NCI-H1092 (cell line): ENCODE measurements at places on chromosomes 7 and 10.

DNA sequence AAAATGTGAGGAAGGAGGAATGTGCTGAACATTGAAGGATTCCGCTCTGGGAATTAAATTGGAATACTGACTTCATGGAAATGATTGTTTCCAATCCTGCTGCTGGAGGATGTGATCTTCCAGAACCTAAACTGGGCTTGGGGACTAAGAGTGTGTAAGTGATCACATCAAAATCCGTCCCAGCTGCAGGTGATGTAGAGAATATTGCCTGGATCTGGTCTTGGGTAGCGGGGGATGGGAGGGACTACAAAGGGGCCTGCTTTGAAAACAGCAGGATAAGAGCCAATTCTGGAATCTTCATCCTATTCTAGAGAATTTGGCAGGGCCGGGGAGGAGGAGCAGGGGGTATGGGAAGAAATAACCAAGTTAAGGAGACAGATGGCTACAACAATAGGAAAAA lies 552.2 kb upstream of the FZD8 start:
- no peak for DNase-seq

DNA sequence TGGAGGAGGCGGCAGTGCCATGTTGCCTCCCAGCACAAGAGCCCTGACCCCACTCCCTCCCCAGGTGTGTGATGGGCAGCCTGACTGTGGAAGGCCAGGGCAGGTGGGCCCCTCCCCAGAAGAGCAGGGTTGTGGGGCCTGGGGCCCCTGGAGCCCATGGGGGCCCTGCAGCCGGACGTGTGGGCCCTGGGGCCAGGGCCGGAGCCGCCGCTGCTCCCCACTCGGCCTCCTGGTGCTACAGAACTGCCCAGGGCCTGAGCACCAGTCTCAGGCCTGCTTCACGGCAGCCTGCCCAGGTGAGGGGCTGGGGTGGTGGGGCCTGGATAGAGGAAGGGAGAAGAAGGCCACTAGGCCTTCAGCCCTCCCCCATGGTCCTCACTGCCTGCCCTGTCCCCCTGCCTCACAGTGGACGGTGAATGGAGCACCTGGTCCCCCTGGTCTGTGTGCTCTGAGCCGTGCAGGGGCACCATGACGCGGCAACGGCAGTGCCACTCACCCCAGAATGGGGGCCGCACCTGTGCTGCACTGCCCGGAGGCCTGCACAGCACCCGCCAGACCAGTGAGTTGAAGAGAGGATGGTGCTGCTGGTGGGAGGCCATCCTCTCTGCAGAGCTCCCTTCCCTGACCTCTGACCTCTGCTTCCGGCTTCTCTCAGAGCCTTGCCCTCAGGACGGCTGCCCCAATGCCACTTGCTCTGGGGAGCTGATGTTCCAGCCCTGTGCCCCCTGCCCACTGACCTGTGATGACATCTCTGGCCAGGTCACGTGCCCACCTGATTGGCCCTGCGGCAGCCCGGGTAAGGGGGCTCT lies 18.2 kb upstream of the ZNF467 start:
- no peak for DNase-seq

DNA sequence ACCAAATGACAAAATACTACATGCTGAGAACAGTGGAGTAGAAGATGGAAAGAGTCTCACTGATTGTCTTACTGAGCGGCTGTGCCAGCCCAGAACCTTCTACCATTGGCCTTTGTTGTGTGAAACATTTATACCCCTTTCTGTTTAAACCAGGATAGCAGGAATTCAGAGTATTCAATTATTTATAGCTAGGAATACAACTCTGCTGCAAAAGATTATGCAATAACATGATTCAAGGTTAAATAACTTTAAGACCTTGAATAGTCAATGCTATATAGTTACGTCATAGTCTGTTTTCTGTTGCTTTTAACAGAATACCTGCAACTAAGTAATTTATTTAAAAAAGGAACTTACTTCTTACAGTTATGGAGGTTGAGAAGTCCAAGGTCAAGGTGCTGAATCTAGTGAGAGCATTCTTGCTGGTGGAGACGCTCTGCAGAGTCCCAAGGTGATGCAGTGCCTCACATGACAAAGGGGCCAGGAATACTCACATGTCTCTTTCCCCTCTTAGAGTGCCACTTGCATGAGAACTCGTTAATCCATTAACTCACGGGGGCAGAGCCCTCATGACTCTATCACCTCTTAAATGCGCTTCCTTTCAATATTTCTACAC lies 371.8 kb downstream of the MDFIC start:
- DNase-seq: no peak

DNA sequence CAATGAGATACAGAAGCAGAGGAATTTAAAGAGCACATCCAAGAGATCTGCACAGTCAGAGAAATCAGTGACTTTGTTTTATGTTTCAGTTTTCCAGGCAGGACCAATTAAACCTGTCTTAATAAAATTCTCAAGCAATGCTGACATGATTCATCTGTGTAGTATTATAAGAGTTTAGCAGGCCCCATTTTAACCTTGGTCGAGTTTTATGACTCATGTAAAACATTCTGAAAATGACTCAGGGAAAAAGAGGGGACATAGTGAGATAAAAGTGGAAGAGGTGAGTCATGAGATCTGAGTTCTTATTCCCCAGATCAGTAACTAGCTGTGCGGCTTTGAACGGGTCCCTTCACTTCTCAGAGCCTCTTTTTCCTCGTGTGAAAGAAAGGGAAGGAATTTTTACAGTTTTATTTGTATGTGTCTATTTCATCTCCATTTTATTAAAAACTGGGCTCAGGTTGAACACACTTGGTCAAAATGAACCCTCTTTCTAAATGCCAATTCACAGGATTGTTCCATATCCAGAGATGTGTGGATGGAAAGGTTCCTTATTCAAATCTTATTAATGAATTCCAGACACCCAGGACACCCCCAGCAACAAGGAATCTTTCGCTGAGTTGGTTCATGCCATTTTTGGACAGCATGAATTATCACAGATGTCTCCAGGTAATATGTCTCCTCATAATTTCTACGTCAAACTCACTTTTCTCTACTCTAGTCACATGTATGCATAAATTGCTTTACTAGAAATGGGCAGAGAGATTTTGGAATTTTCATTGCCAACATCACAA lies 143.2 kb downstream of the JAZF1 start:
- no peak for DNase-seq

GRCh38 chr7:122974229-122974628 lies 21.3 kb downstream of the TAS2R16 start:
- no peak for DNase-seq

DNA sequence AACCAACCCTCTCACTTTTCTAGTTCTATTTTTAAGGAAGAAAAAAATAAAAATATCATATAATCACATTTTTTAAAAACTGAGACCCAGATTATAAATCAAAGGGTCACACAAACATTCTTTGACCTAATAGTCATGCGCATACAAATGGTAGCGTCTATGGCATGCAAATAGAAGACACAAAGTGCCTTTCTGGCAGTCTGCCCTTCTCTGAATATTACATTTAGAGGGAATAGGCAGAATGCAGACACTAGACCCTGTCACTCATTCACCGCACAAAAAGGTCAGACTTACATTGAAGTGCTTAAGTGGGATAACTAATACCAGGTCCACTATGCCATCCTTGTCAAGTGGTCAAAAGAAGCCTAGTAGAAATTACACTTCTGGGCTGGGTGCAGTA lies 26.5 kb upstream of the FHIP2A start:
- peak; percentile 76 for DNase-seq

DNA sequence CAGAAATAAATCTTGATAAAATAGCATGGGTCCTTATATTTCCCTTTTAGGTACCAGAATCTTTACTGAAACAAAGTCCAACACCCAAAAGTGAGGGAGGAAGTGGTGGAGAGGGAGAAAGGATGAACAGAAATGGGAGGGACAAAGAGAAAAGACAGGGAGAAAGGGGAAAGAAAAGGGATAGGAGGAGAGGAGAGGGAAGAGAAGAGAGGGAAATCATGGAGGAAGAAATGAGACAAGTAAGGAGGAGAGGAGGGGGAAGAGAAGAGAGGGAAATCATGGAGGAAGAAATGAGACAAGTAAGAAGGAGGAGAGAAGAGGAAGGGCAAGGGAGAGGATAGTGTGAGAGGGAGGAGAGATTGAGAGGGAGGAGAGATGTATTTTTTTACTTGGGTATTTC lies 50.1 kb upstream of the ARL4A start:
- no peak for DNase-seq
